ENCODE measurements at places on chromosomes 2 and 18.

GRCh38 chr2:219919506-219919905 lies 292.1 kb downstream of the SLC4A3 start:
- no peaks in the 10 kb centered on the region for H3K36me3 ChIP-seq
- DNase-seq: no peak
- no peak overlapping the region for H3K27ac ChIP-seq
- no peaks in the 10 kb centered on the region for H3K27me3 ChIP-seq
- no peaks in the 10 kb centered on the region for H3K4me1 ChIP-seq
- no peak overlapping the region for H3K4me3 ChIP-seq

DNA sequence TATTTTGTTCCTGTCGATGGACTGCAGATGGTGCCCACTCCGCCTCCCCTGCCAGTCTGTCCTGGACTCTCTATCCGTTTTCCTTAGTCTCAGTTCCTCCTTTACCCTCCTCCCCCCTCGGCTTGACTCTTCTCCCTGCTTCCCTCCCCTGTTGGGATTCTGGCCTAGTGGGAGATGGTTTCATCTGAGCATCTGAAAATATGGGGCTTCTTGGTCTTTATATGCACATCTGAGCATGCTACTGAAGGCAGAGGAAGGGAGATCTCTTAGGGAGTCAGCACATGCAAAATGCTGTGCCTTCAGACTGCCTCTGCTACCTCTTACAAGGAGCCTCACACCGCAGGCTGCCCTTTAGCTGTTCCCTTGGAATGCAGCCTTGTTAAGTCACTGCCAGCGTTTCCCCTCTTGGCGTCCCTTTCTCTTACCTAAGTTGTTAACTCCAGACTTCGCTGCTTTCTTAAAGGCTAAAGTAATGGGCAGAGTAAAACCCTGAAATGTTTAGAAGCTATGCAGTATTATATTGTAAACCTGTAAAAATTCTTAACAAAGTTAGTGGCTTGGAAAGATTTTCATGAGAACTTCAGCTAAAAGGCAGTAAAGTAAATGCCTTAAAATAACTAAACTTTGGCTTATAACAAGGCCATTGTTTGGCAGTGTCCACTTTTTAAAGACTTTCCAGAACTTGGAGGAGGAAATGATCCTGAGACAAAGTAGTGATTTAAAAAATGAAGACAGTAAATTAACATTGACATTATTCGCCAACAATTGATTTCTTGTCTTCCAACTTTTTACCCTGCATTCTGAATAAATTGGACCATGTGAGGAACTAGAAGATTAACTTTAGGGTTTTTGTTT lies 49.8 kb downstream of the LDLRAD4 start:
- peaks cover 37% of the 10 kb centered on the region for H3K4me1 ChIP-seq
- no peaks in the 10 kb centered on the region for H3K27me3 ChIP-seq
- H3K36me3 ChIP-seq: no peaks in the 10 kb centered on the region
- no peak overlapping the region for H3K27ac ChIP-seq

DNA sequence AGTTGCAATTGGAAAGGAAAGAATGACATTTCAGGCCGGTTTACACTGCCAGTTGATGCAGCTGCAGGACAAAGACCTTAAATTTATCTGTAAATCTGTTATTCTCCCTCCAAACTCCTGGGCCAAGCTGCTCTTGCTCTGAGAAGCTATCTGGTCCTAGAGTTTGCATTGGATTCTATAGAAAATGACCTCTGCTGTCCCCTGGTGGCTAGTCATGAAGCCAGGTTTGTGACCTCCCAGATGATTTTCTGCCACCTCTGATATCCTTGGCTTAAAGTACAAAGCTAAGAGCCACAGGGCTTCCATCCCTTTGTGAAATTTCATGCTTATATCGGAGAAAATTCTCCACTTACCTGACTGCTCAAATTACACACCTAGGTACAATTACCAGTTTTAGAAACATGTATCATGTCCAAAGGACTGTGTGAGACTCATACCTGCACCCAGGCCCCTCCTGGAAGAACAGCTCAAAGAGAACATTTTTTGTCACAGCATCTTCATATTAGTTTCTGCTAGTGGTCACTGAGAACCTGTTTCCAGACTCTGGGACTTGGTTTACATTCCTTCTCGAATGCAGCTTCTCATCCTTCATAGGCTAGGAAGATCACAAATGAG lies 28.9 kb upstream of the IER3IP1 start:
- peak; percentile 8 for DNase-seq
- H3K27ac ChIP-seq: no peak overlapping the region
- no peaks in the 10 kb centered on the region for H3K36me3 ChIP-seq
- no peak overlapping the region for H3K4me3 ChIP-seq

DNA sequence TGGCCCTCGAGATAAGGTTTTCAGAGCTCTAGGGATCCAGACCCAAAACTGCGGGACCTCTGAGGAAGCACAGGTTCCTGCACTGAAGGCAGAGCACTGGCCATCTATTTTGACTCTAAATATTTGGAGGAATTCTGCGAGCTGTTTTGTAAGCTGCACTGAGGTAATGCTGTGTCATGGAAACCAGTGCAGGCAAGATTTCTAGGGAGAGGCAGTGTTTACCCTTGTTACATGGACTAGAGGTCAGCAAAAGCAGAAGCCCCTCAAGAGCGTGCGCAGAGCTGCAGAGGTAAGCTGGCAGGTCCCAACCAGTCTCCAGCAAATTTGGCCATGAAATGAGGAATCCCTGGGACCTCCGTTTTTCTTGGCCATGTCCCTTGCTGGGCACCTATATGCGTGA lies 137.3 kb downstream of the RNF152 start:
- H3K36me3 ChIP-seq: no peaks in the 10 kb centered on the region
- H3K4me1 ChIP-seq: no peaks in the 10 kb centered on the region
- DNase-seq: no peak
- H3K27ac ChIP-seq: no peak overlapping the region

DNA sequence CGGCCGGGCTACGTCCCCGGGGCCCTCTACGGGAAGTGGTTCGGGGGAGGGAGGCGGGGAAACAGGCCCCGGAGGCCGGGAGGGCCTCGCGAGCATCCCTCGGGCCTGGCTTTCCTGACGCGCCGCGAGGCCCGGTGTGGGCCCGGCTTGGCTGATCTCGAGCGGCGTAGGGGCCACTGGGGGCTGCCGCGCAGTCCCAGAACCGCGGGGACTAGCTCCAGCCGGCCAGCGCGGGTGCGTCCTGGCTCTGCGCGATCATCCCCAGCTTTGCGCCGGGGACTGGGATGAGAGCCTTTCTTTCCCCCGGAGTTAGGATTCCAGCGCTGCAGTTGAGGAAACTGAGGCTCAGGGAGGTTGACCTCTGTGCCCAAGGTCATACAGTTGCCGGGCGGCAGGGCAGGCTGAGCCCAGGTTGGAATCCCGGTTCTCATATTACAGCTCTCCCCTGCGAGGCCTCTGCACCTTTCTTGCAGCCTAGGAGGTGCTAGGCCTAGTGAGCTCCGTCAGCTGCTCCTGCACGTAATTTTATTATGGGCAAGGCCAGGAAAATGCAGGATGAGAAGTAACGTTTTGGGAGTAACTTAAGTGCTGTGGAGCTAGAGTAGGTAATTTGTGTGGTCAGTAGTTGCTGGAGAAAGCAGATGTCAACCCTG lies 501 bp downstream of the LPIN1 start:
- H3K4me3 ChIP-seq: peak overlapping the region; percentile 66
- peaks cover 58% of the 10 kb centered on the region for H3K4me1 ChIP-seq
- no peaks in the 10 kb centered on the region for H3K36me3 ChIP-seq
- no peaks in the 10 kb centered on the region for H3K27me3 ChIP-seq

Measured in effector memory CD4-positive, alpha-beta T cell (primary cell).